Stimulated activated CD4-positive, alpha-beta T cell treated with anti-CD3 and anti-CD28 coated beads, Interleukin-12 subunit alpha, Interleukin-12 subunit beta, amount 100 ng/mL, for 24 hours (primary cell): ENCODE measurements at places on chromosomes 7 and 10.

DNA sequence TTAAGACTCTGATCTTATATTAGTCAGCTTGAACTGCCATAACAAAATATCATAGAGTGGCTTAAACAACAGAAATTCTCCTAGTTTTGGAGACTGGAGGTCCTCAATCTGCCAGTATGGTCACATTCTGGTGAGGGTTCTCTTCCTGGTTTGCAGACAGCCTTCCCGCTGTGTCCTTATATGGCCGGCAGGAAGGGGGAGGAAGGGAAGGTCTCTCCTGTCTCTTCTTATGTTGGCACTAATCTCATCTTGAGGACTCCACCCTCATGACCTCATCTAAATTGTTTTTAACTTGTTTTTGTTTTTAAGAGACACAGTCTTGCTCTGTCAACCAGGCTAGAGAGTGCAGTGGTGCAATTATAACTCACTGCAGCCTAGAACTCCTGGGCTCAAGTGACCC lies 53.1 kb downstream of the VPS41 start:
- DNase-seq = no peak

- no peak for DNase-seq
Observed at GRCh38 chr7:133095119-133095671, 13.3 kb upstream of the CHCHD3 start.

DNA sequence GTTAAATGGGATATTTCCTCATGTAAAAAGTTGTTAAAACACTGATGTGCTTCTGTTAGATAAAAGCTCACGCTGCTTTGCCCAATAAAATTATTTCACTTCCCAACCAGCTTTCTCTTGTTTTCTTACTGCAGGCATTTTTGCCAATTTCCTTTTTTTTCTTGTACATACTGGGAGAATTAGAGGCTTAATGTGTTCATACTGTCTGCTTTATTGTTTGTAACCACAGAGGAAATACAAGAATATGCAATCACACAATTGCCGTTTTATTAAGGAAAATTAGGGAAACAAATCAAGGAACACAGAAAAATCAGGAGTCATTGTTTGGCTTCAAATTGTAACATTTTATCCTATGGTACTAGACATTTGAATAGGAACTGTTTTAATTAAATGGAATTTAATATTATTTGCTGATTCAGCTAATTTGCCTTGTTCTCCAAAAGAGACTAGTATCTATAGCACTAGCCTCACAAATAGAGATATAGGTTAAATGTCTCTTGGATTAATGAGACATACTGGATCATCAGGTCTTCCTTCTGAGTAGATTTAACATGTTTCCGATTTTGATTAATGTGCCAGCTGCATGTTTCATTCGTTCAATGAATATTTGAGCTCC lies 6.4 kb upstream of the VWA2 start:
- no peak for DNase-seq

DNA sequence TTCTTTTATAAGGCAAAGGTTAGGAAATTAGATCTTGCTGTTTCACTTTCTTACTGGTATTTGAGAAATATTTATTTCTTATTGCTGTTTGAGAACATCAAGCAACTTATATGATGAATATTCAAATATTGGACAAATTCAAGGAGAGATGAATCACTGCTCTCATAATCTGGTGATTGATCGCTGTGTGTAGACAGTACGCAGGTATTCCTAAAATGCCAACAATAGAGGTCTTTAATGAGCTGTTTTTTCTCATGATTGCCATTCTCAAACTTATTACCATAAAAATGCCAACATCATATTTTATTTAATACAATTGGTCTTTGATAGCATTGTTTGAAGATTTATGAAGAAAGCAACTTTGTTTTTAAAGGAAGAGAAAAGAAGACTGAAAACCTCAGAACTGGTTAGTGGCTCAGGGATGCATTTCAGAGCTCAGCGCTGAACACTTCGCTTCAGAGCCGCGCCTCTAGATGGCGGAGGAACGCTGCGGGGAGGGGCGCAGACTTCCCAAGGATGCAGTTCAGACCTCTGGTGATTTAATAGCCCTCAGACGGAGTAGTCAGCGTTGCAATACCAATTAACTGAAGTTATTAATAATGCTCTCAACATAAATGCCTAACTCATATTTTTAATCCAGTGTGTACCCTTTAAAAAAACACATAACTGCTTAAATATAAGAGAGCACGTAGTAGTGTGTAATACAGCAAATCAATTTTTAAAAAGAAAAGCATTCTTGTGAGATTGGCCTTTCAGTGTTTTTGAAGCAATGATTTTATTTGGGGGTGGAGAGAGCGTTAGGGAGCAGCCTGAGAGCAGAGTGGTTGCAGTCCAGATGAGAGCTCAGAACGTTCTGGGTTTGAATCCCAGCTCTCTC lies 38.5 kb upstream of the STEAP4 start:
- no peak for DNase-seq
